ENCODE measurements at places on chromosomes 4 and X.

- DNase-seq = no peak
Measured at GRCh38 chrX:66410806-66411205, 228.1 kb downstream of the EDA2R start.

DNA sequence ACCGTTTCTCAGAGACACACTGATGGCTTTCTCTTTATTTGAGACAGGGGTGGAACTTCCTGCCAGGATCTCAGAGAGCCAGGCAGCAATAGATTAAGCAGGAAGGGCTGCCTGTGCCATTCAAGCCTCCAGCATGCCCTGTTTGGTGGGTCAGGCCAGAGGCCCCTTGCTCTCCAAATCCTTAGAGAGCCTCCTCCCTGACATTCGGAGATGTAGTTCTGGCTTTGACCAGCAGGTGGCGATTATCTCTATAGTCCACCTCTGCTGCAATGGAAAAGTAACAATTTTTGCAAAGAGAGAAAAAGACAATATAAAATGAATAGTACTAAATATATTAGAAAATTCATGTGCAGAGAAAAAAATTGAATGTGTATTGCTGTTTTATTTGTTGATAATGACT, 93.9 kb downstream of the NXF2B start:
- DNase-seq = no peak

GRCh38 chr4:185479507-185479971, 8.0 kb upstream of the CCDC110 start:
- peak; percentile 28 for DNase-seq

- no peak for DNase-seq
Measured at GRCh38 chr4:136562834-136563233, 969.5 kb downstream of the PCDH18 start.

DNA sequence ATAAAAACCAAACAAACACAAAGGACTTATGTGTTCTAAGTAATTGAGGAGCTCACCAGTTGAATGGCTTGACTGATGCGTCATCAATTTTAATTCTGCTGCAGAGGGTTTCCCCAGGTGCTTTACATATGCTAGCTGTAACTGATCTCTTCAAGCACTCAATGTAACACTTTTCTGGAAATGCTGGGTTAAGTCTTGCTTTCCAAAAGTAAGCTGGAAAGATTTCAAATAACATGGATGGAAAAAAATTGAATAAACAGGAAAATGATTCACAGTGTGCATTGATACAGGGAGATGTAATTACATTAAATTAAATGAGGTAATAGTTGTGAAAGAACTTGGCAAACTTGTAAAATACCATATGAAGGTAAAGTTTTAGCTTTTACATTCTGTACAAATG, 186.7 kb upstream of the WDFY3 start:
- no peak for DNase-seq

DNA sequence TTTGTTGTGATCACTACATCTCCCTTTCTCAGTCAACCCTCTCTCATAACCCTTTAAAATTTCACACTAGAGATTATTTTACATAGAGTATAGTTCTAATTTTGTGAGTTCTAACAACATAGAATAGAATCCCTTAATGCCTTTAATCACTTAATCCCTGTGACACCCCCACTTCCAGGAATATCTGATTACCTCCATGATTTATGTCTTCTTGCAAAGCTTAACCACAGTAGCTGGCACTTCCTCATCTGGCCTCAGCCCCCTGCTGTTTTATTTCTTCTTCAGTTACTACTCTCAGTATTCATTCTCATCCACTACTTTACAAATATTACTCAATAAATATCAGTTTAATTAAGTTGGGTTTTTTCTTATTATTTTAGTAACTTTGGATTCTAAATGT, 340.9 kb downstream of the CENPC start:
- DNase-seq = no peak

DNA sequence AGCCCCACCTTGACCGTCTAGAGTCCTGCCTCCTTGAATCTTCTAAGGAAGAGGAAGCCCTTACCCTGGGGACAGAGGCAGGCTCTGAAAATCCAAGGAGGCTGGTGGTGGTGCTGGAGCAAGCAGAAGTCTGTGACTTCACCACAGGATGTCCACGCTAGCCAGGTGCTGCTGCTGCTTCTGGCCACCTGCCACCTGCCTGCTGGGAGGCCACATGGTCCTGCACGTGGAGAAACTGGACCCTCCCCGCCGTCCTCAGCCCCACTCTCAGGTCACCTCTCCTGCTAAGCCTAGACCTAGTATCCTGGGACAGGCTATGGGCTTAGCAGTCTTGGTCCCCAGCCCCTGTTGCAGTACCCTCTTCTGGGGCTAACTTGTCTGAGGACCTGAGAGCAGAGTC, 15.8 kb downstream of the TMEM31 start:
- DNase-seq = no peak

- no peak for DNase-seq
Measured at GRCh38 chrX:136589966-136590365, 58.0 kb downstream of the VGLL1 start.

- no peak for DNase-seq
Measured at GRCh38 chr4:101252721-101253120, 94.6 kb downstream of the PPP3CA start.

DNA sequence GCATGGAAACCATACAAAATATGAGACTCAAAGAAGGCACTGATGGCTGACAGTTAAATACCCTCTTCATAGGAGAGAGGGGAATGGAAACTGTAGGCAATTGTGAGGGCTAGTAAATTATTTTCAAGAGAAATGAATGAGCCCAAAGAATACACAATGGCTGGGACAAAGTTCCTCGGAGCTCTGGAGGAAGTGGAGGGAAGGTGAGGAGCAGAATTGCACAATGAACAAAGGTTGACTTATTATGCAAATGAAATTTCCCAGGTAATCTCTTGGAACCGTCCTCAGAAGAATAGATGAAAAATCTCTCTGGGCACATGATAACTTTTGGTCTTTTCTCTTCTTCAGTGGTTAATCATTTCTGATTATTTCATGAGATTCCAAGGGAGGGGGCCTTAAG, 202.6 kb upstream of the VCX start:
- DNase-seq = no peak

DNA sequence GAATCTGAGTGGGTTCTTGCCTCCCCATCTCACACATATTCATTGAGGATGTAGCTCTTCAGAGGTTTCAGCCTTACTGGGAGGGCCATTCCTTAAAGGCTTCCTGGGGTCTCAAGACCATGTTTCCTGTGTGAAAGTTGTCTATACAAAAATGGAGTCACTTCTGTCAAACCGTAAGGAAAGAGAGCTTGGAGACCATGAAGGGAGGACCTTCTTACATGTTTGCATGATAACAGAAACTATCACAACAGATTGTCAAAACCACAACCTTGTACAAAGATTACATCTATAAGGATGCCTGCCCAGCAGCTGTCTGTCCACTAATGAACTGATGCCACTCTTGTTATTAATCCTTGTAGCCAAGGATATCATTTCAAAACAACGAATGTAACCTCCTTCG, 139.3 kb downstream of the PDE5A start:
- no peak for DNase-seq

GRCh38 chrX:926070-926469, 286.4 kb downstream of the CRLF2 start:
- DNase-seq = no peak

DNA sequence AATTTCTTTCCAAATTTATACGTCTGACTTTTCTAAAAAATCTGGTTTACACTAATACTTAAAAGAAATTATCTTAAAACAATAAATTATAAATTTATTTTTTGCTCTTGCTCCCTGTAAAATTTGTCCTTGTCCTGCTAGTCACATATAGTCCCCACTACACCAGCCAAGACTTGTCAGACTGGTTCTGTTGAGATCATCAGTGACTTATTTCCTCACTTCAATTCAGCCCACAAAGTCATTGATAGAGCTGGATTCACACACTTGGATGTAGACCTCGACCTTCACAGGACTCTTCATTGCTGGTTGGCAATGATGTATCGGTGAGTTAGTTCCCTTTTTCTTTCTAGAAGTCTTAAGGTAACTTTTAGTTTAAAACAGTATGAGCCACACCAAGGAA, at the start of gene TMPRSS11E:
Gene TMPRSS11E, plus strand, starts transcription at position 263 of the 400 bp plus-strand sequence. Its CDS starts 50 bp downstream, at position 313.
- DNase-seq = no peak

DNA sequence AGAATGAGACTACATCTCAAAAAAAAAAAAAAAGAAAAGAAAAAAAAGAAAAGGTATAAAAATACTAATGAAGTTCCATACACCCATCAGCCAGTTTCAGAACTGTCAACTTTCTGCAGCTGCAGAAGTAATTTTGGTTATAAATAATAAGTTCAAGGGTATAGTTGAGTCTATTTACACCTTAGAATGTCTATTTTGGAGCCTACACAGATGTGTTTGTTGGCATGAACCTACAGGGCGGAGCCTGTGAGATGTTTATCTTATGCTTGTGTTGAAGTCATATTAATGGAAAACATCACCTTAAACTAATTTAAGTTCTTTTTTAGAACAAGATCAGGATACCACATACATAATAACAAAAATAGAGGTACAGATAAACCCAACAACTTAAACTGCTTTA, 85.8 kb downstream of the RAPGEF2 start:
- no peak for DNase-seq

DNA sequence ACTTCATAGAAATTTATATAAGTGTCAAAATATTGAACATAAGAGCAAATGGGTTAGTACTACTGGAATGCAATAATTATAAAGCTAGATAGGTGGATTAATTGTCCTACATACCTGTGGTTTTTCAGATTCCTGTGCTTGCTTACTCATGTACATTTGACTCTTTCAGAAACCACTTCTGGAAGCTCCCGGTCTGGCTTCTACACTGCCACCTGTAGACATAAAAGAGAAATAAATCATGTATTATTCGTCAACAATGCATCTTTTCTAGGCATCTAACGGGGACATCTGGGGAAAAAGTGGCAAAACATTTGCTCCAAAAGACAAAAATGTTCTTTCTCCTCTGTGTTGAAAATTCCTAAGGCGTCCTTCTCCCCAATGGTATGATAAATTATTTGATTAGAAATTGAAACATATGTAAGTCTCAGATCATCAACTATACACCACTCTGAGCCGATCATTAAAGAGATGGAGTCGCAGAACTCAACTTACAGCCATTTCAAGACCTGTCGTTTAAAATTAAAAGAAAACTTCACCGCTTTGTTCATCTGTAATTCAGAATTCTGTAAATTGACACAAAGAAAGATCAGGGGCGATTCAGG, 648.7 kb upstream of the DIPK2B start:
- no peak for DNase-seq

DNA sequence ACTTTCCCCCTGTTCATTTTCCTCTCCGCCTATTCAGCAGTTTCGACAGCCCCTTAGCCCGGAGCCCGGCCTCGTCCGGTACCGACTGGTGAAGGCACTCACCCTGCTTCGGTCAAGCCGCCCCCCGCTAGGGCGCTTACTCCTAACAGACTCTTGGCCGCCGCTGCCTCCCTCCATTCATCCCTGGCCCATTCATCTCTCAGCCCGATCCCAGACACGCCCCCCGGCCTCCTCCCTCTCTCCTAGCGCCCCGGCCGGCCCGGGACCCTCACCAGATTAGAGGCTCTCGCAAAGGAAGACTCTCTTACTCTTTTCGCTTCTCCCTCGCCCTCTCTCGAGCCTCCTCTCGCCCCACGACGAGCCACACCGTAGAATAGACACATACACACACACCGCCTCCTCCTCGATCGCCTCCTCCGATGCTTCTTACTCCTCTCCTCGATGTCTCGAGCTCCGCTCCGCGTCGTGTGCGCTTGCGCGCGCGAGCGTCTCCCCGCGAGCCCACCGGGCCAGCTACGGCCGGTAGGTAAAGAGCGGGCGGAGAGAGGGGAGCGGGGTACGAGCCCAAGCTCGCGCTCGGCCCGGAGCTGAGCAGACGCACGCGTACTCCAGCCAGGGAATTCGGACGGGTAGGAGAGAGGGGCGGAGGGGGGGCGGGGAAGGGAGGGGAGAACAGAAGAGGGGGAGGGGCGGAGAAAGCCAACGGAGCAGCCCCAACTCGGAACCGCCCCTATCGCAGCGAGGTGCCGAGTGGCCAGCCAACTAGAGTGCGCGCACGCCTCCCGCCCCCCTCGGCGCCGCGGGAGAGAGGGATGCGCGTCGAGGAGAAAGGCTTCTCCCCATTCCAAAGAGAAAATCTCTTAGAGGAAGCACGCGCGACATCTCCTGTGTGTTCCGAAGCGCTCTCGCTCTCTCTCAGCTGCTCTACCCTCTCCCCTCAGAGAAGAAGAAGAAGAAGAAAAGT, at the start of gene WNK3:
Gene WNK3, minus strand, starts transcription at position 633 of the 964 bp plus-strand sequence.
- peak; percentile 91 for DNase-seq

- peak; percentile 3 for DNase-seq
Measured at GRCh38 chr4:141702472-141703182, 66.2 kb downstream of the IL15 start.

DNA sequence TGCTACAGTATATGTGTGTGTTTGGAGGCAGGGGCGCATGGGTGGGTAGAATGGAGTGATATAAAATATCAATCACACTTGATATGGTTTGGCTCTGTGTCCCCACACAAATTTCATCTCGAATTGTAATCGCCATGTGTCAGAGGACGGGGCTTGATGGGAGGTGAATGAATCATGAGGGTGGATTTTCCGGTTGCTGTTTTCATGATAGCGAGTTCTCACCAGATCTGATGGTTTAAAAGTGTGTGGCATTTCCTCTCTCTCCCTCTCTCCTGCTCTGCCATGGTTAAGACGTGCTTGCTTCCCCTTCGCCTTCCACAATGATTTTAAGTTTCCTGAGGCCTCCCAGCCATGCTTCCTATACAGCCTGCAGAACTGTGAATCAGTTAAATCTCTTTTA, 14.8 kb downstream of the SOWAHB start:
- DNase-seq = no peak

DNA sequence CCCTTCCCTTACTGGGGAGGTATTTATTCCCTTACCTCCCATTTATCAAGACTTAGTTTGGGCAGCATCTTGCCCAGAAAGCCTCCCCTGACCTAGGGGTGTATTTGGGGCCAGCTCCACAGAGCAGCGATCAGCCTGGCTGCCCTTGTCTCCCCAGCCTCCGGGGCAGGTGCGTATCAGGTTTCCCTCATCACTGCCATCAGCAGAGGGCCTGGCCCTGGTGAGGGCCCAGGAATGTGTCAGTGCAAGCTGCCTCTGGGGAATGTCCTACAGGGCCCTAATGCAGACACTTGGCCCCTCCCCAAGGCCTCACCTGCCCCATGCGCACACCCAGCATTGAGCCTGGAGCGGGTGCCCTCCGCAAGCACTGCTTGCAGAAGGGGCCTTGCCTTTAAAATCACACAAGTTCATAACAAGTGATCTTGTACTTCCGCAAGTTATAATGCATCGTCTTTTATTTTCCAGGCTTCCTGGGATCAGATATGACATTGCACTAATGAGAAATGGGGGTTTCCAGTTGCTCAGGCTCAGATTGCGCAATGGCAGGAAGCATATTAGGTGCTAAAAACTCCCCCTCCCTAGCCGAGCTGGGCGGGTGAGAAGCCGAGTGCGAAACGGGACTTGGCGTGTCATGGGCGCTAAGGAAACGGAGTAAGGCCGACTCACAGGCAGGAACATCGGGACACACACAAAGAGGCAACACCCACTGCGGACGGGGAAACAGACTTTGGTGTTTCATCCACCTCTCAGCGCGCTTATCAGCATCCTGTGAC, 25.4 kb upstream of the AFAP1 start:
- no peak for DNase-seq

GRCh38 chr4:6776920-6777635, 5.4 kb upstream of the KIAA0232 start:
- no peak for DNase-seq
